ENCODE measurements at places on chromosomes 2 and 18. TPM values are rescaled to one million over a fixed set of nuclear protein-coding genes. Genes with fewer than 3 reads are reported as not detected.

GRCh38 chr2:220277445-220277975 lies 650.1 kb downstream of the SLC4A3 start:
- DNase-seq = peak; percentile 40

DNA sequence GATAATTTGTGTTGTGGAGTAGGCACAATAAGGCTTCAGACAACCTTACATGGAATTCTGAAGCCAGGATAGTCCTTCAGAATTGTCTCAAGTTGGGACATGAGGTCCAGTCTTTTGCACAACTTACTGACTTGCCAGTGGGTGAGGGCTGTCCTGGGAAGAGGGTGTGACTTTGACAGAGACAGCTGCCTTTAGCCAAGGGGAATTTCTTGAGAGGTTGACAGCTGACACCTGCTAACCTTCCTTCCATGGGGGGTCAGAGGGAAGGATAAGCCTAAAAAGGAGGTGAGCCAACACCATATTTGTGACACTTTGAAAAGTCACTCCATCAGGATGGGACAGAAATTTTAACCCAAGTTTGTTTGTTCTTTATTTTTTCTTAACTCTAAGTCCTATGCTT lies 907.8 kb upstream of the CRIM1 start:
- no peak for DNase-seq

DNA sequence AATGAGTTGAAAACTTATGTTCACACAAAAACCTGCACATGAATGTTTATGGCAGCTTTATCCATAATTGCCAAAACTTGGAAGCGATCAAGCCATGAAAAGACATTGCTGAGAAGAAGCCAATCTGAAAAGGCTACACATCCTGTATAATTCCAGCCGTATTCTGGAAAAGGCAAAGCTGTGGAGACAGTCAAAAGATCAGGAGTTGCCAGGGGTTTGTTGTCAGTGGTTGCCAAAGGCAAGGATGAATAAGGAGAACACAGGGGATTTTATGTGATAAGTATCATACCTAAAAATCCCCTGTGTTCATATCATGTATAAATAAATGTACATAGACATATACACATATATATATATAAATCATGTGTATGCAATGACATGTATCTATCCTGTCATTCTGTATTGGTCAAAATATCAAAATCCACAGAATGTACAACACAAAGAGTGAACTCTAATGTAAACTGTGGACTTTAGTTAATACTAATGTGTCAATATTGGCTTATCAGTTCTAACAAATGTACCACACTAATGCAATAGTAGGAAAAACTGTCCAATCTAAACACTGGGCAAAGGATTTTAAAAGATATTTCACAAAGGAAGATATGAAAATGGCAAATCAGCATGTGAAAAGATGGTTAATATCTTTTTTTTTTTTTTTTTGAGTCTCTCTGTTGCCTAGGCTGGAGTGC lies 75.8 kb downstream of the PTRHD1 start:
- DNase-seq = no peak

DNA sequence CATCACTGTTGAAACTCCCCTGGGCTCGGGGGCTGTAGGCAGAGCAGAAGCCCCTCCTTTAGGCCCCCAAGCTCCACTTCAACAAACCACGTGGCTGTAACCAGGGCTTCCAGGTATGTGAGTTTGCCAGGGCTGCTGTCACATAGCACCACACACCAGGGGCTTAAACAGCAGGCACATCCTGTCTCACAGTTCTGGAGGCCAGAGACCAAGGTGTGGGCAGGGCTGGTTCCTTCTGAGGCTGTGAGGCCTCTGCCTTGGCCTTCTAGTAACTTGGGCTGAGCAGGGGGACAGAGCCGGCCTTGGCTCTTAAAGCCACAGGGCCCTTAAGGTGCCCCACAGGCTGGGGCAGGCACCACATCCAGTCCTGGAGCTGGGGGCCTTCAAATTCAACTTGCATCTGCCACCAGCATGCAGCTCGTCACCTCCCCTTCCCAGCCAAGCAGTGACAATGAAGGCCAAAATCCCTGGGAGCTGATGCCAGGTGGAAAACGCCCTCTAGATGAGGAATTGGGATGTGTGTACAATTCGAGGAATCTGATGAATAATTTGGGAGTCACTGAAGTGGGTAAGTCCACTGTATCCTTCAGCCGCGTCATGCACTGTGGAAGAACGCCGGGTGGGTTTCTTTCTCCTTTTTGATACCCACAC lies 104.2 kb upstream of the ODC1 start:
- DNase-seq = no peak

- DNase-seq = no peak
Observed at GRCh38 chr2:27747827-27748352, 23.6 kb upstream of the MRPL33 start.

GRCh38 chr2:47561906-47562305 lies 158.9 kb downstream of the MSH2 start:
- no peak for DNase-seq

DNA sequence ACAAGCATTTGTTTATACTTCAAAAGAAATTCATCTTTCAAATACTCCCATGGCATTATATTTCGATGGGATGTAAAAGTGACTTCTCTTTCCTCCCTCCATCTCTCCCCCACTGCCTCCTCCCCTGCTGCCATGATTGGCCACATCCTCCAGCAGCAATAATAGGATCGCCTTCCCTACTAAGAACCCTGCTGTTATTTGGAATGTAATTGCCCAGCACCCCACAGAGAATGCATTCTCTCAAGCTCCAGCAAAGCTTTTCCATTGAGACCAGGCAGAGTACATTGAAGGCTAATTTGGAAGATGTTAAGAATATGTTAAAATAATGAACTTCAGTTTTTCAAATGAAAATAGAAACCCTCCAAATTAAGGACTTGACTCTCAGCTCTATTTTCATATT lies 375.4 kb upstream of the ACVR2A start:
- no peak for DNase-seq

- DNase-seq = no peak
Observed at GRCh38 chr18:56085551-56085950, 497.6 kb upstream of the TCF4 start.

DNA sequence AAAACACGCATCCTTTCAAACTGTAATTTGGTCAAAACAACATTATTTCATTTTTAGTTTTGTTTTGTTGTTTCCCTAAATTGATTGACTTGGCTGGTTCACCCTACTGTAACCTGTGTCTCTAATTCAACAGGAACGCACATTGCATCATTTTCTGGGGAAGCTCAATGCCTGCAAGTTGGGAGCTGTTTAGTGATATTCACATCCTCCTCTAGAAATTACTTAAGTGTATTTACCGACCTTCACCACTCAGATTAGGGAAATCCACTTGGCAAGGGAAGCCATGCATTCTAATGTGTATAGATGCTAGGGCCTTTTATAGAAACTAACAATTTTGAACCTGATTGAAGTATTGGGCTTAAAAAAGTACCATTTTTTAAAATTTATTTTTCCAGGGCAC lies 7.3 kb upstream of the TPO start:
- DNase-seq = no peak

- peak; percentile 85 for DNase-seq
Observed at GRCh38 chr2:46164529-46165301, 132.5 kb upstream of the EPAS1 start.

DNA sequence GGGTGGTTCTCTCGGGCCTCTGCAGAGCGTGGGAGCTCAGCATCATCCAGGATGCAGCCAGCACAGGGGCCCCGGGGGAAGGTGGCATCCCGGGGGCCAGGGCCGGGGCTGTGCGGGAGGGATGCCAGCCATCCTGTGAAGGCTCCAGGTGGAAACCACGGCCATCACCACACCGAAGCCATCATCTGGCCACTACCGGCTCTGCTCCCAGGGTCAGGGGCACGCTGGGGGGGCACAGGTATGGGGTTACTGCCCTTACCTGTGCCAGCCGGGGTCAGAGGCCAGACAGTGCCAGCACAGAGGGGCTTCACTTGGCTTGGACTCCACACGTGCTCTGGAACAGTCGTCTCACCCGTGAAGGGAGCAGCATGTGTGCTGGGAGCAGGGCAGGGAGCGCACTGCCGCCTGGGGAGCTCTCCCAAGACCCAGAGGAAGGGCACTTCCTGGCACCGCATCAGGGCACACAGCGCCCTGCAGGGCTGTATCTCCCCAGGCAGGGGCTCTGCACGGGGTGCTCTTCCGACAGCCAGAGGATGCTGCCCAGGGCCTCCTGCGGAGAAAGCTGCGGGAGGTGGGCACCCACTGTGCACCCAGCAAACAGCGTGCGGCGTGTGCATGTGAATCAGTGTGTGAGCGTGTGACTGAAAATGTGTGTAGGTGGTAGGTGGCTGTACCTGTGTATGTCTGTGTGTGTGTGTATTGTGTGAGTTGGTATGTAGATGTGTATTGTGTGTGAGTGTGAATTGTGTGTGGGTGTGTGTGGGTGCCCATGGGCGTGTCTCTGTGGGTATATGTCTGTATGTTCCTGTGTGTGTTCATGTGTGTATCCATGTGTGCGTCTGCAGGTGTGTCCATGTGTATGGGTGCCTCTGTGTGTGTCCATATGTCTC lies 75.0 kb downstream of the PTGR3 start:
- DNase-seq = no peak

DNA sequence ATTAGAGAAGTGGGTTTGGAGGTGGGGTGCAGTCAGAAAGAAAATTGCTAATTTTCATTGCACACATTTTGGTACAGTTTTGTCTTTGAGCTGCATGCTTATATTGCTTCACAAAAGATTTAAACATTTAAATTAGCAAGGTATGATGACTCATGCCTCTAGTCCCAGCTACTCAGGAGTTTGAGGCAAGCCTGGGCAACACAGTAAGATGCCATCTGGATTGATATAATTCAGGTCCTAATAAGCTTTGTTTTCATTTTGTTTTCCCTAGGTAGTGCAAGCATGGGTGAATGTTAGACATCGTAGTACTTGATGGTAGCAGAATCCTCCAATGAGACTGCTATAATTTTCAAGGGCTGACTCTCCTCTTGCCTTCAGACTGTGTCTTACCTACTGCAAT lies 396.7 kb upstream of the RGPD4 start:
- no peak for DNase-seq

DNA sequence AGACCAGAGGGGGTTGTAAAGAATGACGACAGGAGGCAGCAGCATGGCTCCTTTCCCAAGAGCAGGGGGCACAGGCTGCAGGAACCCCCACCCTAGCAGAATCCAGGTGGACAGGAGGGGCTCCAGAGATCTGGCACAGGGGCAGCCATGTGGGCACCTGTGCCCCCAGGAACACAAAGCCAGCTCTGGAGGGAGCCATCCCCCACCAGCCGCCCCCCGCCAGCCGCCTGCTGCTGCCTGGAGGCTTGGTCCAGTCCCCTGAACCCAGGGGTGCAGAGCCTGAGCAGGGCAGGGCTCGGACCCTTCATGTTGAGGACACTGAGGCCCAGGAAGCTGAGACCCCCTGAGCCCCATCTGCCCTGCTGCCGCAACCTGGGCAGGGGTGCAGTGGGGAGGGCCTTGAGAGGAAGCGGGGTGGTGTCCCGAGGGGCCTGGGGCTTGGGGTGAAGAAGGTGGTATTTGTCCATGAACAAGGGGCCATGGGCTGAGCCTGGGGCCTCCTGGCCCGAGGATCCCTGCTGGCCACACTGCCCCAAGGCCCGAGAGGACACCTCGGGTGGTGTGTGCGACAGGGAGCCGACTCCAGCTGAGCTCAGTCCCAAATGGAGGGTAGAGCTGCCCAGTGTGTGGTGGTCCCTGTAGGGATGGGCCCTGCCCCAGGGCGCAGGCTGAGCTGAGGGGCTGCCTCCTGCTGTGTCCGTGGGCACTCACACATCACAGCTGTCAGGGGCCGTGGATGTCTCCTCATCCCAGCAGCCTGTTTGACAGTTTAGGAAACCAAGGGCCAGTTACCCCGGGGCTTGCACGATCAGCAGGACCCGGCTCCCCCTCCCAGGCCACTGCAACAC lies 39.8 kb upstream of the SNED1 start:
- DNase-seq = peak; percentile 18

DNA sequence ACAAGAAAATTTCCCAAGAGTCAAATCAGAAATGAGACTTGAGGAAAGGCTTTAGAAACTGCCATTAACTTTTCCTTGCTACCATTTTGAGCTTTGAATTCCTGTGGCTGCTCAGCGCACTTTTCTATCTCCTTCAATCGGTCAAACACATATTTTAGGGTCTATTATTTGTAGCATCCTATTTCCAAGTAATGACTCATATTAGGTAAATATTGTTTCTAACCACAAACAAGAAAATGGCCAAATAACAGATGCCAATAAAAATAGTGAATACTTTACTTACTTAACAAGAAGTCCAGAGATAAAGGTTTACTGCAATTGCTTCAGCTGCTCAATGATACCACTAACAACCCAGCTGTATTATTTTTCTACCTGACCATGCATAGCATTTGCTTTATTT lies 29.7 kb upstream of the CCDC178 start:
- no peak for DNase-seq

GRCh38 chr18:77617694-77618093 lies 368.0 kb downstream of the GALR1 start:
- no peak for DNase-seq

- no peak for DNase-seq
Observed at GRCh38 chr18:78873926-78874500, 105.6 kb upstream of the SALL3 start.

DNA sequence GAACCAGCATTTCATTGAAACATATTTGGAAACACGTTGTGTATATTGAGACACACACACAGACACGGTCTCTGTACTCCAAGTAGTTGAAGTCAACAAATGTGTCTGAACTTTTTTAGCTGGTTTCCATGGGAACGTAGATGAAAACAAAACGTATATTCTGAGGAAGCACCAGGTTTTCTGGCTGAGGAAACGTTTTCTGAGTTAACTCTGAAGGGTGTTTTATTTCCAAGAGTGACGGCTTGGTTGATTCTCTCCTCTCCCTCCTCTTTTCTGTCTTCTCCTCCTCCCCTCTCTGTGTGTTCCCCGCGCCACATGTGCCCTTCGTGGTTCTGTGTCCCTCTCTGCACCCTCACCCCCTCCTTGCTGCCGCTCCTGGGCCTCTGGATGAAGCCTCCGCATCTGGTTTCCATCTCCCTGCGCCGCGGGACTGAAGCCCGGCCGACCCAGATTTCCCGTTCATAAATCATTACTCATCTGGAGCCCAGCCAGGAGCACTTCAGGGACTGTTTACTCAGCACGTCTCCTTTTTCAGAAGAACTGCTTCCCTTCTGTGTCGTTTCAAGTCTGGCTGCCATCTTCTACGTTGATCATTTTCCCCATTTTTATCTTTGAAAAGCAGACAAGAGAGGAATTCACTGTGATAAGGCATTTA lies 122.7 kb downstream of the COL6A3 start:
- peak; percentile 97 for DNase-seq

- DNase-seq = peak; percentile 69
Observed at GRCh38 chr2:175414882-175415487, 233.5 kb upstream of the ATP5MC3 start.

Gene RBKS
- 4.0 TPM for polyA plus RNA-seq

Gene CIB4
- not detected for polyA plus RNA-seq

Gene MEIS1
- polyA plus RNA-seq = 12.9 TPM

Gene STAT4
- 0.53 TPM for polyA plus RNA-seq

Gene DTNA
- polyA plus RNA-seq = 94.3 TPM

Gene PLEKHH2
- 1.2 TPM for polyA plus RNA-seq

Gene EDAR
- polyA plus RNA-seq = 0.01 TPM

Gene TEX44
- not detected for polyA plus RNA-seq

Data from heart left ventricle (tissue), 16 donors.